ENCODE measurements at places on chromosomes 2 and 18.

- no peak for DNase-seq
Observed at GRCh38 chr2:224924631-224925030, 117.6 kb downstream of the DOCK10 start.

DNA sequence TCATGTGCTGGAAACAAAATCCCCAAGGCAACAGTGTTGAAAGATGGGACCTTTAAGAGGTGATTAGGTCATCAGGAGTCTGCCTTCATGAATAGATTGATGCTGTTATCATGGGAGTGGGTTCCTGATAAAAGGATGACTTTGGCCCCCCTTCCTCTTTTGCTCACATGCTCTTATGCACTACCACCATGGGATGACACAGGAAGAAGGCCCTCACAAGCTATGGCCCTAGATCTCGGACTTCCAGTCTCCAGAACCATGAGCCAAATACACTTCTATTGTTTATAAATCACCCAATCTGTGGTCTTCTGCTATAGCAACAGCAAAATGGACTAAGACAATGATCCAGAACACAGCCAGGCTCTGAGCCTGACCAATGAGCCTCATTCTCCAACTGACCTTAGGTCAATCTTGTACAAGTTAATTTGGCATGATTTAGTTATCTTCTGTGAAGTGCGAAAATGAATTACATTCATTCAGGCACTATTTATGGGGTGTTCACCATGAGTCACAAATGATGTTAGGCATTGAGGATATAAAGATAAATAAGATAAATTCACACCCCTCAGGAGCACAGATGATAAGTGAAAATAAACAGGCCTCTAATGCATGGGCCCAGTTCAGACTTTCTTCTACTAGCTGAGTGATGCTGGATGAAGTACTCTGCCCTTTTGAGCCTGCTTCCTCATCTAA lies 37.7 kb upstream of the NT5C1B start:
- DNase-seq: no peak

DNA sequence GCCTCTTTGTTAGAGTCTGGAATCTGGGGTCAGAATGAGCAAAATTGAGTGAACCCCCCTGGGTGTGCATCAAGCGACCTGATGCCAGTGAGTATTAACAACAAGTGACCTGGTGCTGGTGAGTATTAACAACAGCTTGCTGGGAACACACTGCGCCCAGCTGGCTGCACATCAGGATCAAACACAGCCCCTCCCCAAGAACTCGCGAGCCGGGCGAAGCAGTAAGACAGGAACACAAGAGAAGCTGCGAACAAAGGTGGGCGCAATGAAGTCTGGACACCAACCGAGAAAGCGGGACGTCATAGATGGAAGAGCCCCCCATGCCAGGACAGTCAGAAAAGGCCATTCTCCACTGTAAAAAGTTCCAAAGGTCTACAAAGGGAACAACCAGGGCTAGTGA lies 34.3 kb downstream of the CRACDL start:
- no peak for DNase-seq

DNA sequence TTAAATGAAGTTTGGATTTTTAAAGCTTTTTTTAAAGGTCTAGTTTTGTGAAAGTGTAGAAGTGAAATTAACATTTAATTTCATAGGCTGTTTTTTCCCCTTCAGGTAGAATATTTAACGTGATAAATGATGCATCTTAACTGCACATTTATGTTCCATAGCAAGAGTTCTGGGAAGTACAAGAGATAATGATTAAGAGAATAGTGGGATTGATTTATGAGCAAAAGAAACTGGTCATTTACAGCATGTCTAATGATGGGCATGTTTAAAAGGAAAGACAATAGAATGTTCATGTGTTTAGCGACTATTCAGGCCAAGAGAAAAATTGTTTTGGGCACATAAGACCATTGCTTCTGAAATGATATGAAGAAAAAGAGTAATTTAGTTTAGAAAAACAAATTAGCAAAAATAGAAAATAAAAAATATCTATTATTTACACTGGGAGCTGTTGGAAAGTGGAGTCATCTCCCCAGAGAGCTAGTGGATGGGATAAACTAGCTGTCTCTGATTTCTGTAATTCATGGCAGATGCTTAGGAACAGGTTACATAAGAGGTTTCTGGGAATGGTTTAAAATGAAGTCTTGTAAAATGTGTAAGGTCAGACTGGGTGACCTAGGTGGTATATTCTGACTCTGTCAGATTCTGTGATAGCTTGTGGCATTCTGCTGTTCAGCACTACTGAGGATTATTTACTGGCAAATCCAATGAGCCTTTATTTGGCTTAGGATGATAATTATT lies 60.7 kb downstream of the WDR7 start:
- no peak for DNase-seq

GRCh38 chr2:172227719-172228118 lies 125.0 kb upstream of the DLX2 start:
- DNase-seq: no peak

DNA sequence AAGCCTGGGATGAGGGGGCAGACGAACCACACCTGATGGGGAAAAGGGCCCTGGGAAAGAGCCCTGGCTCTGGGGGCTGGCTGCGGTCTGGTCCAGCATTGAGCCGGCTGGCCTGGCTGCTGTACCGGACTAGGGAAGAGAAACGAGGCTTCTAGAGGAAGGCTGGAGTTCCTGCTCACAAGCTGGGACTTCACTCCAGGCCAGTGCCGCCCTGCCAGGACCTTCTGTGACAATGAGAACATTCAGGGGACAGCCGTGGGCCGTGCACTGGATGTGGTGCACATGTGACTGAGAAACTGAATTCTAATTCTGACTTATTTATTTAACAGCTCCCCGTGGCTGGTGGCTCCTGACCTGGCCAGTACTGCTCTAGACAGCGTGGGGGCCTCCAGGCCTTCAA lies 269.3 kb downstream of the HDAC4 start:
- DNase-seq: no peak

- no peak for DNase-seq
Observed at GRCh38 chr2:238450440-238450861, 23.7 kb downstream of the ASB1 start.

DNA sequence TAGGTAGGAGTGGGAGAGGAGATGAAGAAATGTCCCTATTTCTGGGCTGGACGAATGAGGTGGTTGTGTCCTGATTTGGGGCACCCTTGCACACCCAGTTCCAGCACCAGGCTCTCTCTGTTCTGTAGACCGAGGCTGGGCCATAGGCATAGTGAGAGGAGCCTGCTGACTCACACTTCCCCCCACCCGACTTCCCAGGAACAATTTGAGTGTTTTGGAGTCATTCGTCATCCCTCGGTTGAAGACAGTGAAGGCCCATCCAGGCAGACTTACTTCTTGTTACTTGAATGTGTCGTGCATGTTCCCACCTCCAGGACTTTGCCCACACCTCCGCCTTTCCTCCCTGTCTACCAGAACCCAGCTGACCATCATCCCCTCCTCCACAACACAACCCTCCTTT lies 179.1 kb downstream of the HAUS1 start:
- no peak for DNase-seq

DNA sequence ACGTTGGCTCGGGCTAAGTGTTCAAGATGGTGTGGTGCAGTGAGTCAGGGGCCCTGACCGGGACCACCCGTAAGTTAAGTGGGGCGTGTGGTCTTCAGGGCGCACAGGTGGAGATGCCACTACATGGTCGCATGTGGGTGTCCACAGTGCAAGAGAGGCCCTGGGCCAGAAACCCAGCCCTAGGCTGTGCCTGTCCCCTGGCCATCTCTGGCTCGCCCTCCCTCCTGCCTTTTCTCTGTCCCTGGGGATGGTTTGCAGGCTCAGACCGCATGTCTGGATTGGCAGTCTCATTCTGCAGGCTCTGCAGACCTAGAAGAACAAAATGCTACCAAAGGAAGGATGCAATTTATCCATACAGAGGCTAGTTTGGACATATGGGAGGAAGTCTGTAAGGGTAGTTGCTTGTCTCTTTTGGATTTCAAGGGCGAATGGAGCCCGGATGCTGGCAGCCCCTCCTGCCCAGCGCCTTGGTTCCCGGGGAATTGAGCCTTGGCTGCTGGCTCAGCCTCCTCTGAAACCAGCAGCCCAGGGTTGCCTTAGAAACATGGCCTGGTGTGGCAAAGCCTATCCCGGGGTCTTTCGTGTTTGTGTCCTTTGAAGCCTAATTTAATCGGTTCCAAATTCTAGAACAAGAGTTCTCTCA lies 417.5 kb upstream of the HS6ST1 start:
- no peak for DNase-seq

DNA sequence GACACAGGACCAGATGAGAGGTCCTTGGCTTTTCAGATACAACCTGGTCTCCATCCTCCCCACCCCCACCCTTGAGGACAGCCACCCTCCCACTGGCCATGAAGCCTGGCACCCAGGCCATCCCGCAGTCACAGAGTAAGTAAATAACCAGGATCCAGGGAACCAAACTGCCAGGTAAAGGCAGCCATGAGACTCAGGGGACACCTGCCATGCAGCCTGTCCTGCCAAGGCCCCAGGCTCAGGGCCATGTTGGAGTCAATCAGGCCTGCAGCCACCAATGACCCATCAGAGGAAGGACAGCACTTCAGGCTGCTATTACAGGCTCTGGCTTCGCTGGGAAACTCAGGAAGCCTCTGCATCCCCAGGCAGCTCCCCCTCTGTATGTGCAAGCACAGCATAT lies 15.6 kb downstream of the SPATA3 start:
- no peak for DNase-seq

GRCh38 chr2:241158546-241158900 lies 8.3 kb downstream of the PPP1R7 start:
- no peak for DNase-seq

DNA sequence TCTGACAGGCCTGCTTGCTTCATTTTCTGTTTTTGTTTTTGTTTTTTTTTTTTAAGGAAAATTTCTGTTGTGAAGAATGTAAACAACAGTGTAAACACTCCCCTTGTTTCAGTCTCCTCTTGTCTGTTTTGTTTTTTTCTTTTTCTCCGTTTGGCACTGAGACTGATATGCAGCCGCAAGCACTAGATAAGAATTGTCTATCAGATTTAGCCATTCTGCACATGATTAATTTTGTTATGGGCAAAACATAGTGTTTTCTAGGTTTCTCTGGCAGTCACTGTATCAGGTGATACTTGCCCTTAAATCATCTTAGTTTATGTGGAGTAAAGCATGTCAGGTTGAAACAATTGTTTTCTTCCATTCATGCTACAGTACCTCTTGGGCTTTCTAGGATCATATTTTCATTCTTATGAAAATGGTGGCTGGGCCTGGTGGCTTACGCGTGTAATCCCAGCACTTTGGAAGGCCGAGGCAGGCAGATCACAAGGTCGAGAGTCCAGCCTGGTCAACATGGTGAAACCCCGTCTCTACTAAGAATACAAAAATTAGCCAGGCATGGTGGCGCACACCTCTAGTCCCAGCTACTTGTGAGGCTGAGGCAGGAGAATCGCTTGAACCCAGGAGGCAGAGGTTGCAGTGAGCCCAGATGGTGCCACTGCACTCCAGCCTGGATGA lies 12.9 kb upstream of the RBMS1 start:
- DNase-seq: no peak

- DNase-seq: no peak
Observed at GRCh38 chr2:101007415-101008345, 5.6 kb downstream of the RPL31 start.

DNA sequence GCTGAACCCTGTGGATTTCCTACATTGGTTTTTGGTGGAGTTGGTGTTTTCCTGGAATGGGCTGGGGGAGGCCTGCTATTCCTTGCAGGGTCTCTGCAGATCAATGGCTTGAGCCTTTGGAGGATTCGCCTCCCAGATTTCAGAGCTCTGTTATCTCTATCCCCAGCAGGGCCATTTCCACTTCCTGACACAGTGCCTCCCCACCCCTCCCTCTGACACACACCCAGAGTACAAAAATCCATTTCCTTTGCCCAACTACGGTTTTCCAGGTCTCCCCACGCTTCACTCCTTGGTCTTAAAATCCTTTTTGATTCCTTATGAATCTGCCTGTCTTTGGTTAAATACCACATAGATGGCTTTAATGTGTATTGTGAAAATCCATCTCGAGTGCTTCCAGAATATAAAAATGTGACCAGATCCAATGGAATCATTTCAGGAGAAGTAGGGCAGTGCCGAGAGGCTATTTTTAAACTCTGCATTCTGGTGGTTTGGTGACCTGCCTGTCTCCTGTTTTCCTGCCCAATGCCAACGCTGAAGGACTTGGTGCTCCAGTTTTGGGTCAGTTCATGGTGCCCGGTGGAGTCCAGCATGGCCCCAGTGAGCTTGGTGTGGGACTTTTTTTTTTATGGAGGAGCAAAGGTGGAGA lies 60.9 kb downstream of the ARL4C start:
- DNase-seq: no peak

DNA sequence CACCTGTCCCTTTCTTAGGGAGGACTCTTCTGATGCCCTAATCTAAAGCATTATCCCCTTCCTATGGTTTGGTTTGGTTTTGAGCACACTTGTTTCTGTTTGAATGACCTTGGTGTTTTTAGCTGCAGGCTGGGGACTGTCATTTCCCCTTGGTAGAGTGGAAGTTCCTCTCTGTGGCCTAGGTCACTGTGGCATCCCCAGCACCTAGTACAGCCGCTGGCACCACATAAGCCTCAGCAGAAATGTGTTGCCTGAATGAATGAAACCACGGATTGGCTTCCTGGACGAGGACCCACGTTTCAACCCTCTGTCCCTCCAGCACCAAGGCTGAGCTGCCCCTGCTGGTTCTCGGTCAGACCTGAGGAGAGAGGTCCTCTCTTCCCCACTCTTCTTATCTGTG lies 159.9 kb downstream of the CTIF start:
- DNase-seq: no peak

DNA sequence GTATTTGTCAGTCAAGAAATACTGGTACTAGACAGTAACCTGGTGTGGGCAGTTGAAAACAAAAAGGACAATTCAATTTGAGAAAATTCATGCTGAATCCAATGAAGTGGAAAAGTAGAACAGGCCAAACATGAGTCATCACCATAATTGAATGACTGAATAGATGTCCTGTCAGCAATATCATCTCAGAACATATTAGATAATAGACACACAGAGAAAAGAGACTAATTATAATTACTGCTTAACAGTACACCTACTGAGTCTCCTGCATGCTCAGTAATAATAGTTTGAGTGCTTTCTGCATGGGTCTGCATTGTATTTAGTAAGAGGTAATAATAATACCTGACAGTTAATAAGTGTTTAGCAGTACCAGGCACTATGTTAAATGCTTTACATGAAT lies 138.6 kb upstream of the ZC3H15 start:
- DNase-seq: no peak
